ENCODE measurements at places on chromosomes 12 and 14.
A peak's percentile ranks its signal among the peaks of the same experiment; 100 is the strongest.

GRCh38 chr12:42759622-42760273, 170.2 kb upstream of the PRICKLE1 start:
- DNase-seq = no peak

GRCh38 chr12:96208346-96208745, 14.2 kb downstream of the ELK3 start:
- no peak for DNase-seq

DNA sequence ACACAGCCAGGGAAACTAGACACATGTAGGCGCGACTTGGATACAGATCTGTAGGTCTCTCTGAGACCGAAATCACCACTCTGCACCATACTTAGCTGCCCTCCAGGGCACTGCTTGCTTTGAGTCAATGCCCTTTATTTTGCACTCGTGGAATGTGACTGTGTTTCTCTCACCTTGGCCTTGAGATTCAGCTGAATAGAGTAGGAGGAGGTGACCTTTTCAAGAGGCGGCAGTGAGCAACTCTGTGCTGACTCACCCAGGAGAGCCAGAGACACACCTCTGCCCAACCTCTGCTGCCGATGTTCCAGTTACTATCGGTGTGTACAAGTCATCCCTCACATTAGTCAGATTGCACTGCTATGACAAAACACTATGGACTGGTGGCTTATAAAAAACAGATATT, 583.4 kb downstream of the VRK1 start:
- no peak for DNase-seq

GRCh38 chr14:26828741-26829140, 230.9 kb upstream of the NOVA1 start:
- no peak for DNase-seq

- DNase-seq = no peak
Measured at GRCh38 chr14:51604073-51604472, 47.6 kb upstream of the FRMD6 start.

- DNase-seq = no peak
Measured at GRCh38 chr12:2775431-2775830, 19.3 kb upstream of the FKBP4 start.

- no peak for DNase-seq
Measured at GRCh38 chr12:52730793-52731192, 27.5 kb upstream of the KRT77 start.

- DNase-seq = peak; percentile 15
Measured at GRCh38 chr12:49776413-49776812, 35.1 kb downstream of the TMBIM6 start.

DNA sequence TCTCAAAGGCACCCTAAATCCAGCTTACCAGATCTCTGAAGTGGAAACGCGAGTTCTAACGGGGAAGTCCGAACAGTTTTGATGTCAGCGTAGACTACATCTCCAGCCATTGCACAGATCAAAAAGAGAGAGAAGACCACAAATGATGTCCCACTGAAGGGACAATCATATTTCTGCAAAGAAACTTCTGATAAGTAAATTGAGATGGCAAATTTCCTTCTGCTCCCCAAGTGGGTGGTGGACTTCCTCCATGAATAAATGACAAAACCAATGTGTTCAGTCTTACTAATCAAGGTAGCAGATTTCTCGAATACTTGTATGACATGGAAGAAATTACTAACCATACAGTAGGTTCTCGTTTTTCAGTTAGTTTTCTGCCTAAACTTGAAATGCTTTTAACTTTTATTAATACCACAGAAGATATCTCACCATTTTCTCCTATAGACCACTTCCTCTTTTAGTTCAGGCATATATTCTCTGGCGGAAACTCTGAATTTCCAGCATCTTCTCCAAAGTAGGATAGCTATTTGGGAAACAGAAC, at the start of gene CLECL1:
CLECL1 (minus strand) TSS at position 177 of the 541 bp plus-strand sequence.
- no peak for DNase-seq

- no peak for DNase-seq
Measured at GRCh38 chr12:19642345-19642744, 203.1 kb downstream of the AEBP2 start.

Data from effector CD8-positive, alpha-beta T cell (primary cell).